ENCODE measurements at places on chromosomes 2 and 18.

DNA sequence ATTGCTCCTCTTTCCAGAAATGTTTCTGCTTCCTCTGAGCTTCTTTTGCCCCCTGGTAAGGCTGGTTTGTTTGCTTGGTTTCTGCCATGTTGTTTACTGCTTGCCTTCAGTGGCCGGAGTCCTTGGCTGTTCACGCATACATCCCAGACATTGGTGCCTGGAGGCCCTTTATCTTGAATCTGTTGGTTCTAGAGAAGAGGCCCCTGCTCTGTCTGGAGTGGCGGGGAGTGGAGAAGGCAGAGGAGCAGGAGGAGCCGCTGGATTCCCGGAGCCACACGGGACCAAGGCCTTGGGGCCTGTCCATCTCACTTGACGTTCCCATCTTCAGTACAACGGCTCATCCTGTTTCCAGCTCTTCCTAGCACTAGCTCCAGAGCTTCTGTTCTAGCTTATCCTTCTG, 77.2 kb upstream of the PXDN start:
- DNase-seq: no peak

DNA sequence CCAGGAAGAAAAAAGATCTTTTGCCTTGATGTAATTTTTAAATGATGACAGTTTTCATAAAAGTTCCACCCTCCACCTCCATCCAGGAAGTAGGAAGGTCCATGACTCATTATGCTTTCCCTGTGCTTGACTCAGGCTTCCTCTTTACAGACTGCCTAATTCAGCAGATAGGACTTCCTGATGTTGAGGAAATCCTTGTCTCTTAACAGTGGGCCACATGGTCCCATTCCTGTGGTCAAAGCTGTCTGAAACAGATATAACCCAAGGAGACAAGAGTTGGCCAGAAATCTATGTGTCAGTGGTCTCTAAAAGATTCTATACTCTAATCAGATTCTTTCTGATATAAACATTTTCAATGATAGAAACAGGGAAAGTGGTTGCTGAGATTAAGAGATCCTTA, 119.1 kb downstream of the BAZ2B start:
- DNase-seq: no peak

DNA sequence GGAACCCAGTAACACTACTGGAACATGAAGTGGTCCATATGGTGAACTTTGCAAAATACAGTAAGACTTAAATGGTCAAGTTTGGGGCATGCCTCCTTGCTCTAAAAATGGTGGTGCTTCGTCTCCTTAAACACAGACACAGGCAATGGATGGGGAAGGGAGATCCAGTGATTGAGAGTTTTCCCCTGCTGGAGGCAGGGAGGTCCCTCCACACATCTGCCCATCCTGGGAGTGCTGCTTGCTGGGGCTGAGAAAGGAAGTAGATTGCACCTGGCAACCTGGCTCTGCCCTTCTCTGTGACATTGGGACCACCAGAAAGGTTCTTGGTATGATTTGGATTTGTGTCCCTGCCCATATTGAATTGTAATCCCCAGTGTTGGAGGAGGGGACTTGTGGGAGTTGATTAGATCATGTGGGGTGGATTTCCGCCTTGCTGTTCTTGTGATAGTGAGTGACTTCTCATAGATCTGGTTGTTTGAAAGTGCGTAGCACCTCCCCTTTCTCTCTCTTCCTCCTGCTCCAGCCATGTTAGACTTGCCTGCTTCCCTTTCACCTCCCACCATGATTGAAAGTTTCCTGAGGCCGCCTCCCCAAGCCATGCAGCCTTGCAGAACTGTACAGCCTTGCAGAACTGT, 35.4 kb upstream of the SKOR2 start:
- DNase-seq: no peak

DNA sequence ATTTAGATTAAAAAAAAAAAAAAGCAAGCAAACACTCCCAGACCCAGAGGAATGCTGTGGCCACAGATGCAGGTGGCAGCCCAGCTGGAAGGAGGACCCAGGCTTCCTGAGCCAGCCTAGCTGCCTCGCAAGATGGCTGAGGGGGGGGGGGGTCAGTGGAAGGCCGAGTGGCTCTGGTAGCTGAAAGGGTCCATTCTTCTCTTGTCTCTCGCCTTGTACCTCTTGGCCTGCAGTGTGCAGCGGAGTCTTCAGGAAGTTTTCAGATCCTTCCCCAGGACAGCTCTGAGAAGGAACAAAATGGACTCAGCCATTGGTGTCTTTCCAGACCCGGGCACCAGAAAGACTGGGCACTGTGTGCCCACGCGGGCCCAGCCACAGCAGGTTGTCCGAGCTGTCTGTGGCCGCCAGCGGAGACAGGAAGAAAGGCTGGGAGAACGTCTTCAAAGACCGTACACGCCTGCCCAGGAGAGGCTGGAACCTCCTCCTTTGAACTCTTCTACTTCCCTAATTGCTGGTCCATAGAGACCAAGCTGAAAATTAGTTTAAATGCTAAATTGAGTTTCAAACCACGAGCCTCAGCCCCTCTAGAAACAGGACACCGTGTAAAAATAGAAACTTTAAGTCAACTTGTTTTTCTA, 21.3 kb downstream of the APCDD1 start:
- no peak for DNase-seq

DNA sequence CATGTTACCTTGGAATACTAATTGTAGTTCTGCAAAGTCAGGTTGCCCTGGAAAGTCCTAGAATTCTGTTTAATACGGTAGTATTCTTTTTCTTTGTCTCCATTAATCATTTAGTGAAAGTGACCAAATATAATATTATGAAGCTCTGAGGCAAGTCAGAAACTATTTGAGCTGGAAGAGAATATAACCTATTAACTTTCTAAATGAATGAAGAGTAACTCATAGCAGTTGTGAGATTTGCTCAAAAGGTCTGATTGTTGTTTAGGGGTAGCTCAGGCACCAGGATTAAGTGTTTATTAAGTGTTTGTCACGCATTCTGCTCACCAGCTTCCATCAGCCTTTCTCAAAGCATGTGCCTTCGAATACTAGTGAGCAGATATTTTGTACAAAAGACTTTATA, 46.7 kb upstream of the SERPINE2 start:
- DNase-seq: no peak

- DNase-seq: no peak
Measured at GRCh38 chr2:140718999-140719398, 1411.8 kb downstream of the LRP1B start.

DNA sequence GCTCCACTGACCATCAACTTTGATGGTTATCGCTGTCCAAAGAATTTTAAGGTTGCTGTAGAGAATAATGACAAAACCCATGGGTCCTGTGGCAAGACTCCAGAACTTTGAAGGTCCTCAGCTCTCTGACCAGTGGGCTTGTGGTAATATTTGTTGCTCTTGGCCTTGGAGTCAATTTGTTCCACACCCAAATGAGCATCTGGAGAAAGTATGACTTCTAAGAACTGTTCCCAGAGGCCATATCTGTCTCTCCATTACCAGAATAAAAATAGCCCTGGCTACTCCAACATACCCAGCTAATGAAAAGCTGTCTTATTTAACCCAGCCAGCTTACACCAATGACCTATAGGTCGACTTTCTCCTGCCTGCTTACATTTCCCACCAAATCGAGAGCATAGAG, 466.4 kb downstream of the MEIS1 start:
- DNase-seq: no peak

DNA sequence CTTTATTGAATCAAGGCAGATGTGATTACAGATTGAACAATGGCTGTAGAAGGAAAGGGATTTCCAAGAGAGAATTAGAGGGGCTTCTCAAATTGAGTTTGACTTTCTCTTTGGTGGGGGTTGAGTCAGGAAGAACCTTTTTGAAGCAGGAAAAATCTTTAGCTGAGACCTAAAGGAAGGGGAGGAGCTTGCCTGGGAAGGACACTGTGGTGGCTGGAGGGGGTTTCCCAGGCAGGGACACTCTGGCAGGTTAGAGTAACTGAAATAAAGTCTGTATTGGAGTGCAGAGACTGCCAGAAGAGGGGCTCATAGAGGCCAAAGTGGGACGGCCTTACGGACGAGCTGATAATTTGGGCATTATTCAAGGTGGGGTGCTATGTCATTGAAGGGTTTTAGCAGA, 69.3 kb downstream of the NEDD4L start:
- DNase-seq: no peak

GRCh38 chr2:229832510-229832898, 89.3 kb downstream of the TRIP12 start:
- DNase-seq: no peak

DNA sequence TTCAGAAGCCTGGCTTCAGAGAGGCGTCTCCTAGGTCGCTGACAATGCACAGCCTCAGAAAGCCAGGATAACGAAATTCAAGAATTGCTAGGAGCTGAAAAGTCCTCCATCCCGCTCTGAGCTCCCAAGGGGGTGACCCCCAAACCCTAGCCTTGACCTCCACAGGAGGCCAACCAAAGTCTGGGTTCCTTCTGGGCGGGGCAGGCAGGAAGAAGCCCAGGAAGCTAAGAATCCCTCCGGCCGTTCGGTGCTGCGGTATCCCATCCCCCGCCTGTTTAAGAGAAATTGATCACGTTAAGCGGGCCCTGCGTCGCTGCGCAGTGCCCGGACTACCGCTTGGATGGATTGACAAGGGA, 2.5 kb upstream of the OSR1 start:
- no peak for DNase-seq

DNA sequence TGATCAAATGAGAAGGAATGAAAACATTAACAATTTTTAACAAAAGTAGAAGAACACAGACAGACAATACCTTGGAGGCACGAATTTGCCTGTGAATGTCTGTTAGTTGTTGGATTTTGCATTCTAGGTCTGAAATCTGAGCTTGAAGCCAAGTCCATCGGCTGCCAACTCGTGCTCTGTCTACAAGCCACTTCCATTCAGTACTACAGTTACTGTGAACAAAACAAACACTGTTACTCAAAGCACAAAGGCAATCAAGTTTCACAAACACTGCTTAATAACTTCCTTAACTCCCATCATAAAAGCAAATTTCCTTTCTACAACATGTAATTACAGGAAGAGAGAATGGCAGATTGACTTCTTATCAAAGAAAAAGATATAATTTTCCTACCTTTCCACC, 42.2 kb downstream of the KANSL1L start:
- DNase-seq: no peak

Data from neuronal stem cell (in vitro differentiated cells).